GDM1 (cell line): ENCODE measurements at places on chromosomes 12 and 14.
A peak's percentile ranks its signal among the peaks of the same experiment; 100 is the strongest.

- no peak for DNase-seq
Measured at GRCh38 chr14:82432301-82433105, 898.9 kb upstream of the SEL1L start.

GRCh38 chr12:127503246-127503645 is 763.7 kb upstream of the TMEM132C start:
- no peak for DNase-seq

GRCh38 chr12:105587237-105587636 is 256.7 kb downstream of the C12orf75 start:
- no peak for DNase-seq

DNA sequence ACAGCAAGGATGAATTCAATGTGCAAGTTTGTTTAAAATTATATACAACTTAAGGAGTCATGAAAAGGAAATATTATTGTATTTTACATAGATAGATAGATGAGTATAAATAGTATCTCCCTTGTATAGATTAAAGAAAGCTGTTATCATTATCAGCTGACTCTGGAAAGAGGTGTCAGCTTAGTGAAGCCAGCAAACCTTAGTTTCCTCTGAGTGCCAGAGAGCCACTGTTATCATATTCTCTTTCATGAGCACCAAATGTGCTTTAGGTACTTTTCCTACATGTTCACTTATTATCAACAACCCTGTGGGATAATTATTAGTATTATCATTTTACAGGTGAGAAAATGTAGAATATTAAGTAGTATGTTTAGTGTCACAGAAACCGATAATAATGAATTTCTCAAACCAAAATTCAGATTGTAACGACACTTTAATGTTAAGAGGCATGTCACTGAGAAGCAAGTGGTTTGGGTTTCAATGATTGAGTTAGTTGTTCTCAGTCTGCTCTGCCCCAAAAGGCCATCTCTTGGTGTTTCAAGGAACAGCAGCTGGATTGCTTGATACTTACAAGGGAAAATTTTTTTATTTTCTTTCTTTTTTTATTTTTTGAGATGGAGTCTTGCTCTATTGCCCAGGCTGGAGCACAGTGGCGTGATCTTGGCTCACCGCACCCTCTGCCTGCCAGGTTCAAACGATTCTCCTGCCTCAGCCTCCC is 53.7 kb downstream of the PLEKHA5 start:
- no peak for DNase-seq

DNA sequence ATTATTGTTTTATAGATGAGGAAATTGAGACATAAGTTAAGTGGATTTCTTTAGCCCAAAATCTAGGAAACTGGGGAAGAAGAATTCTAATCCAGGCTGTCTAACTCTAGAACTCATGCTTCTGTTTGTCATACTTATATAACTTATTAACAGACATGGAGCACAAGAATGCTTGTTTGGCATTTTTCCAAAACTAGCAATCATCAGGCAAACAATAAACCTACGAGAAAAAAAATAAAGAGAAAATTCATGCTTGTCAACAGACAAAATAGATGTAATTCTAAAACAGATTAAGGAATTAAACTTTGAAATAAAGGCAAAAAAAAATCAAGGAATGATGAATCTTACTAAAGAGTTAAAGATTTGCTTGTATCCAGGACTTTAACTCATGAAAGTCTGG is 103.1 kb downstream of the METTL25 start:
- DNase-seq: no peak

DNA sequence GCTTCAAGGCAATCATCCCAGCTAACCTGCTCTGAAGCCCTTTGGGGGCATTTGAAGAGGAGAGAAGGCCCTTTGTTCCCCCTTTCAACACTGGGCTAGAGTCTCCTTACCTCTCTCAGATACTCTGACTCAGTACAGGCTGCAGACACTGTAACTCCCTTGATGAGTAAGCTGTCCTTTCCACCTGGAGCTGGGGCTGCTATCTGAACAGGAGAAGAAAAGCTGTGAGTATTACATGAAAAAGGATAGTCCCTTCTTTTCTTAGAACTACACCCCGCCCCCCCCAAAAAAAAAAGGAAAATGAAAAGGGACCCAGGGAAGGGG is 186.6 kb upstream of the PLEKHG7 start:
- no peak for DNase-seq

- DNase-seq: no peak
Measured at GRCh38 chr12:5746036-5746908, 198.8 kb downstream of the ANO2 start.

DNA sequence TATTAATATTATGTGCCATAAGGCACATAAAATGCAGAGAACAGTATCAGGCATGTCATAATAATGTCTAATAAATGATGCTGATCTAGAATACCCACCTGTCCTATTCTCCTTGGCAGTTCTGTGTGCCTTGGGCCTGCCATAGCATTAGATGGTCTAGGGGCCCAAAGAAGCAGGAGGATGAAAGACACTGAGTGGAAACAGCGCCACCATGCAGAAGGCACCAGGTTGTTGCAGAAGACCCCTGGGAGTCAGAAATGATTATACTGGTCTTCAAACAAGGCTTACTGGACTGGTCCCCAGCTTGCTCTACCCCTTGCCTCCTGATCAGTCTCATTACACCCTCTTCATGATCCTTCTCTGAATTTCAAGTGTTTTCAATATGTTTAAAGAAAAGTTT is 353.3 kb downstream of the GRIN2B start:
- no peak for DNase-seq

DNA sequence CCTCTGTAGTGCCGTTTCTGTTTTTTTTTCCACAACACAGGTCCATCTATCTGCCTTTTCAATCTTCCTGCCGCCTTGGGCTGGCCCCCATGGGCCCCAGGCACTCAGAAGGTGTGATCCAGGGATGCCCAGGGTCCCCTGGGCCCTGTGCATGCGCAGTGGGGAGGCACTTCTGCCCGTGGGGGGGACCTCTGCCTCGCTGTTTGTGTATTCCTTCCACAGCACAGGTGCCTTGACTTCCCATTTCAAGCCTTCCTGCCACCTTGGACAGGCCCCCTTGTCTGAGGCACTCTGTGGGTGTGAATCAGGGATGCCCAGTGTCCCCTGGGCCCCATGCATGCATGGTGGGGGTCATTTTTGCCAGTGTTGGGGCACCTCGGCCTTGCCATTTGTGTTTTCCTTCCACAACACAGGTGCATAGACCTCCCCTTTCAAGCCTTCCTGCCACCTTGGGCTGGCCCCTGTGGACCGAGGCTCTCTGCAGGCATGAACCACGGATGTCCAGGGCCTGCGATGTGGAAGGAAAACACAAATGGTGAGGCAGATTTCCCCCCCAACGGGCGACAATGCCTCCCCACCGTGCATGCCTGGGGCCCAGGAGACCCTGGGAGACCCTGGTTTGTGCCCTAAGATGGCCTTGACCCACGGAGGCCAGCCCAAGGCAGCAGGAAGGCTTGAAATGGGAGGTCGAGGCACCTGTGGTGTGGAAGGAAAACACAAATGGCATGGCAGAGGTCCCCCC is 366.5 kb downstream of the ALG10 start:
- no peak for DNase-seq

DNA sequence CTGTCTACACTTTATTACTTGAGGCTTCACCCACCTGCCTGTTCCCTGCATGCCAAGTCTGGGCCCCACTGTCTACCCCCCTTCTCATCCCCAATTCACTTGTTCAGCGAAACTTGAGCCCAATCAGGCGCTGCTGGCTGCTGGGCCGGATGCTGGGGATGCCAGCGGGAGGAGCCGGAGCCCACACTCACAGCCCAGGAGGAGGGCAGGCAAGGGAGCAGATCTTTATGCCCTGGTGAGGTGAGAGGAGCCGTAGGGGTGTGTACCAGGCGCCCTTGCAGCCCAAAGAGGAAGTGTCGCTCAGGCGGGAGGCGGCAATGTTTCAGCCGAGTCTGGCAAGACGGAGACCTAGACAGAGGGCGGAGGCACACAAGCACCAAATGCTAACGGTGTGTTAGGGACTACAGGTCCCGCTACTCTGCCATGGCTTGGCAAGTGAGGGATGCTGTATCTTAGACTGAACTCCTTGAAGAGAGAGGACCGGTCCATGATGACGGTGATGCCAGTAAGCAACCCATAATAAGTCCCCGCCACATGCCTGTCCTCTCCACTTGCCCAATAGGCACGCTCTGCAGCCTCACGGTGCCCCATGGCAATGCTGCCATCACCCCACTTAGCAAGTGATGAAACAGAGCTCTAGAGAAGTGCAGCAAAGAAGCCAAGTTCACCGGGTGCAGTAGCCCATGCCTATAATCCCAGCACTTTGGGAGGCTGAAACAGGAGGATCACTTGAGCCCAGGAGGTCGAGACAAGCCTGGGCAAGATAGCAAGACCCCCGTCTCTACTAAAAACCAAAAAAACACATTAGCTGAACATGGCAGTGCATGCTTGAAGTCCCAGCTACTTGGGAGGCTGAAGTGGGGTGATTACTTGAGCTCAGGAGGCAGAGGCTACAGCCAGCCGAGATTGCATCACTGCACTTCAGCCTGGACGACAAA is 41.6 kb downstream of the LRRC74A start:
- DNase-seq: peak; percentile 69

DNA sequence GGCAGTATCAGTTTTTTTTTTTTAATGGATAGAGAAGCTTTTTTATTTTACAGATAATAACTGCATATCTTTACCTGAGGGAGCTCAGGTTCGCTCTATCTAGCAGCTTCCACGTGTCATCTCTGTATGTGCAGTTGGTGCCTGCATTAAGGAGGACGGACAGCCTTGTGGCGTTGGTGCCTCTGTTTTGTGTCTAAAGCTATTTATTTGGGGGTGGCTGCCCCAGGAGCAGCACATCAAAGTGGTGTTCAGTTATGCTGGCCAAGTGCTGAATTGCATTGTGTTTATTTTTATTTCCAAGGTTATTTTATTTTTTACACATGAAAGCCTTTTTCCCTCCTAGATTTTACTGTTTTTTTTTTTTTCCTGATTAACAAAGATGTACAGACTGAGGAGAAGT is 59.7 kb downstream of the RASSF3 start:
- DNase-seq: no peak

DNA sequence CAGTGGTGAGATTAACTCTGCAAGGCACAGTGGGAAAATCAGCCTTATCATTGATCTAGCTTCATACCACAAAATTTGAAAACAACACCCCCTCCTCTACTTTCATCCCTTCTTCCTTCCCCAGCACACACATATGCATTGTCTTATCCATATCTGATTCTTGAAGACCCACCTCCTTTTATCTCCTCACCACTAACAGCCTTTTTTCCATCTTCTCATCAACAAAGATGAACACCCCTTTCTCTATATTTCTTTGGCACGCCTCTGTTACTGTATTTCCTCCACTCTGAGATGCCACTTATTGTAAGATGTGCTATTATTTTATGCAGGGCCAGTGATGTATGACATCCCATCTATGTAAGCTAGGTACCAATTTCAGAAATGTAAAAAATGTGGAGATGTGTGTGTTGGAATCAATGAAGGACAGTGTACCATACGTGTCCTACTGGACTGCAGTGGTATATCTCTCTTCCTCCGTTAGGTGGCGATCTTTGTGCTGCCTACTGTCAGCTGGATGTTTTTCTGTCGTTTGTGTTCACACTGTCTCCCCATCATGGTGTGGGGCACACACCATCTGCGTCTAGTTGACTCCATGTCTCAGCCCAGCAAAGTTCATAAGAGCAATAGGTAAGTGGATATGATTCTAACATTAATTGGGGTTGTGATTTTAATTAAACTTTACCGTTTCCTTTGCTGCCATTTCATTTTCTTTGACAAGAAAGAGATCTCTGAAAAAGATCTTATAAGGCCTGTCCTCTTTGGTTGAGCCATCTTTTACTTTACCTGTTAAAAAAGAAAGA is 24.0 kb downstream of the CCDC38 start:
- DNase-seq: peak; percentile 40

DNA sequence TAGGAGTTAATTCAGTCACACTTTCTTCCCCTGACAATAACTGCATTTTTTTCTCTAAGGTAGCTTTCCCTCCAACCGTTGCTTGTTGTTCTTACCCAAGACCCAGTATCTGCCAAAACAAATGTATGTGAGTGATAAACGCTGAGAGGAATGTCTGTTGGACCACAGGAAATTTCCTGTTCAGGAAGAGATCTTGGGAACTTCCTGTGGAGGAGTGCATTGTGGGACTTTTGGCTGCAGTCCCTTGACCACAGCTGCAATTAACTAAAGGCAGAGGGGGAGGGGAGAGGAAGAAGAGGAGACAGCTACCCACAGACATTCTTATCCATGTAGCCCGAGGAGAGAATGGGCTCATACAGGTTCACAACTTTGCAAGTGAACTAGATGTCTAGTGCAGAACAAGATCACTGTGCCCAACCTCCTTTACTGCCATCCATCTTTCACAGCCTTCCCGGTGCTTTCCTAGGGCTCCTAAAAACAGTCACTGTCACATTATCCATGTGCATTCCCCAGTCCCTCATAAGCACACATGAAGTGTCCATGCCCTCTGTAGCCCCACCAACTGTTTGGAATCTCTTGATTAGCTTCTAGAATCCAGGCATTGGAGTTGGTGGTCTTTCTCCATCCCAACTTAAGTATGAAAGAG is 149.5 kb downstream of the ETV6 start:
- peak; percentile 91 for DNase-seq

- no peak for DNase-seq
Measured at GRCh38 chr12:54701940-54702592, 53.9 kb upstream of the DCD start.

GRCh38 chr12:13176256-13176655 is 20.3 kb upstream of the EMP1 start:
- DNase-seq: no peak

GRCh38 chr14:32469388-32470160 is 140.5 kb downstream of the AKAP6 start:
- no peak for DNase-seq

DNA sequence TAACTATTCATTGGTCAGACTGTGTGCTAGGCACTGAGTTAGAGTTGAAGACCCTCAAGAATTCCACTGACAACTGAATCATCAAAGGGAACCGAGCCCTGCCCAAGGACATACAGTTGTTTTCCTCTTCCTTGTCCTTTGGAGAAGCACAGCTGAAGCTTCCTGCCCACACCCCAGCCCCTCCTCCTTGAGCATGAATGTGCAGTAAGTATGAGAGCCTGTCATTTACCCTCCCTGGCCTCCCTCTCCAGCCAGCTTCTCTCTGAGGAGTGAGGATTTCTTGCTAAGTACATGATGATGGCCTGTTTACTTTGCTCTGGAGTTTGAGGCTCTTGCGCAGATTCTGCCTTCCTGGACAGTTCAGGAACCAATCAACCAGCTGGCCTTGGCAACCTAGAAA is 235.2 kb downstream of the CACNA1C start:
- DNase-seq: peak; percentile 66

DNA sequence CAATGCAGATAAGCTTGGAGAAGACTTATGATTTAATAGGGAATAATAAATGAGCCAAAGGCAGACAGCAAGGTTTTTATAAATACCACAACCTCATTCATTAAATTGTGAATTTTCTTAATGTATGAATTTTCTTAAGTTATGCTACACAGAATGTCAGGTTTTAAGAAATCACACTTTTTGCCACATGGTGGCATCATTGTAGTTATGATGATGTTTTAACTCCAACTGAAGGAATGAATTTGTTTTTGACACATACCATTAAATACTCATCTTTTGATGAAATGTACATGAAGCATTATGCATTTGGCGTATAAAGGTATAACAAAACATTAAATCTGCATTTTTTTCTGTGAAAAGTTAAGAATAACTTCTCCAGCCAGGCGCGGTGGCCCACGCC is 524.1 kb upstream of the FBXO33 start:
- DNase-seq: no peak
